ENCODE measurements at places on chromosomes 13 and 19. TPM values are rescaled to one million over a fixed set of nuclear protein-coding genes. Genes with fewer than 3 reads are reported as not detected.

Gene ARL11
- polyA plus RNA-seq, result 0.17 TPM

Gene PTH2
- polyA plus RNA-seq, result not detected

Gene TUBA3C
- polyA plus RNA-seq, result not detected

Gene LIM2
- 1.3 TPM for polyA plus RNA-seq

DNA sequence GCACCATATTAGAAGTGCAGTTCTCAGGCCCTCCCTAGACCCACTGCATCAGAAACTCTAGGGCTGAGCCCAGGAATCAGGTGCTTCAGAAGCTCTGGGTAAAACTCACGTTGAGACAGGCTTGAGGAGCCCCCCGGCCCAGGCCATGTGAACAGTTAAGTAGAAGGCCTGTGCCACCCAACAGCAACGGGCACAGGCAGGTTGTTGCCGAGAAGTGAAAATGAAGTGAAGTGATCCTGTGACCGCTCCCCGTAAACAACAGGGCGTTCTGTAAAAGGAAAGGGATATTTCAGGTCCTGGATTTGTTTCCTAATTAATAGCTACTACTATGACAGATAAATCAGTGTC, 128.8 kb downstream of the ATP11A start:
- no peak for DNase-seq

- no peak for DNase-seq
Observed at GRCh38 chr19:39342647-39343305, 555 bp downstream of the SAMD4B start.

- DNase-seq, result no peak
Observed at GRCh38 chr13:114257014-114257413, 22.3 kb downstream of the CDC16 start.

GRCh38 chr13:106029676-106030290, 505.7 kb downstream of the EFNB2 start:
- DNase-seq, result no peak

GRCh38 chr19:19278315-19278714, 5.2 kb upstream of the TM6SF2 start:
- DNase-seq, result no peak

- peak; percentile 40 for DNase-seq
Observed at GRCh38 chr19:1837625-1838105, 10.6 kb downstream of the REXO1 start.

- DNase-seq, result no peak
Observed at GRCh38 chr13:43074824-43075510, 51.6 kb downstream of the DNAJC15 start.

- DNase-seq, result no peak
Observed at GRCh38 chr19:16661480-16662034, 618 bp downstream of the TMEM38A start.

Measured in HepG2 (cell line).